Stimulated activated CD4-positive, alpha-beta T cell treated with anti-CD3 and anti-CD28 coated beads, Interleukin-15, amount 100 ng/mL, for 1 hour (primary cell): ENCODE measurements at places on chromosomes 16 and 17.

GRCh38 chr16:74844041-74844980 lies 69.7 kb upstream of the FA2H start:
- DNase-seq: no peak

- no peak for DNase-seq
Observed at GRCh38 chr17:47820033-47820789, 1.4 kb downstream of the OSBPL7 start.

DNA sequence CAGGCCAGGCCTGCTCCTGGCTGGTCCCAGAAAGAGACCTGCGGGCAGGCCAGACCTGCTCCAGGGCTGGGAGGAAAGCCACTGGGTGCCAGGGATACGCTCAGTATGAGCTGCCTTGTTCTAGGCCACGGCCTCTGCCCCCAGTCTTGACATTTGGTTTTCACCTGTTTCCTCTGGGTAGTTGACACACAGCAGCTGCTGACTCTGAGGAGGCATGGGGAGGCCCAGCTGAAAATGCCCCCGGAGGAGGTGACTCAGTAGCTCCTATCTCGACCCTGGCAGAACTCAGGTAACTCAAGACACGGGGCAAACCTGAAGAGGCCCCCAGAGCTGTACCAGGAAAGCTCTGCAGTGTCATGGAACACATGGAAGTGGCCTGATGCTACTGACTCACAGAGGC lies 13.9 kb upstream of the ADGRG1 start:
- DNase-seq: no peak

GRCh38 chr16:2028620-2029220 lies 2.0 kb downstream of the NHERF2 start:
- DNase-seq: no peak

GRCh38 chr16:50555952-50556673 lies 7.9 kb downstream of the NKD1 start:
- no peak for DNase-seq

DNA sequence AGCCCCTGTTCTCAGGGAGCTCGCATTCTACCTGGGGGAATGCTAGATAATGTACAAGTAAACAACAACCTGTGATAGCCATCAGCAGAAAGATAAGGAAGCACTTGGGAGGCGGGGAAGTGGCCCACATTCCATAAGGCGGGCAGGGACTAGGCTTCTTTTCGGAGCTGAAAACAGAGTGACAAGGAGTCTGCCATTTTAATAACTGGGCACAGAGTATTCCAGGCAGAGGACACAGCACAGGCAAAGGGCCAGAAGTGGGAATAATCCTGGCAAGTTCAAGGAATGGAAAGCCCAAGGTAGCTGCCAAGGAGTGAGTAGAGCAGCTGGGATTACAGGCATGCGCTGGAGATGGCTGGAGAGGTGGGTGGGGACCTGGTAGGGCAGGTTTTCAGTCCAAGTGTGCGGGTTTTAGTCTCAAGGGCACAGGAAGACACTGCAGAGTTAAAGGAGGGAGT lies 24.3 kb downstream of the USP43 start:
- DNase-seq: no peak

GRCh38 chr16:79463841-79464240 lies 136.7 kb downstream of the MAF start:
- no peak for DNase-seq

- no peak for DNase-seq
Observed at GRCh38 chr16:4232541-4233386, 9.1 kb downstream of the SRL start.

GRCh38 chr17:79798299-79799173 lies 1.7 kb upstream of the CBX8 start:
- no peak for DNase-seq

- no peak for DNase-seq
Observed at GRCh38 chr16:73915935-73916334, 380.7 kb upstream of the PSMD7 start.

- DNase-seq: peak; percentile 11
Observed at GRCh38 chr17:81865733-81866439, 5.3 kb downstream of the ARHGDIA start.

GRCh38 chr16:83586461-83587200 lies 221.1 kb upstream of the HSBP1 start:
- DNase-seq: no peak

DNA sequence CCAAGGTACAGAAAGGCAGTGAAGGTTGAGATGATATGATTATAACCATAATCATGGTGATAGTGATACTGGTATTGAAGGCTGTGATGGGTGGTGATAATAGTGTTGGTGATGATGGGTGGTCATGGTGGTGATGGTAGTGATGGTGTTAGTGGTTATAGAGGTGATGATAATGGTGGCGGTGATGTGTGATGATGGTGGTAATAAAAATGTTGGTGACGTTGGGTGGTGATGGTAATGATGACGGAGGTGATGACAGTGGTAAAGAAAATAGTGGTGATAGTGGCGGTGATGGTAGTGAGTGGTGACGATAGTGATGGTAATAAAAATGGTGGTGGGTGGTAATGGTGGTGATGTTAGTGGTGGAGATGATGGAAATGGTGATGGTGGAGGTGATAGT lies 65.1 kb upstream of the KDM8 start:
- DNase-seq: no peak

DNA sequence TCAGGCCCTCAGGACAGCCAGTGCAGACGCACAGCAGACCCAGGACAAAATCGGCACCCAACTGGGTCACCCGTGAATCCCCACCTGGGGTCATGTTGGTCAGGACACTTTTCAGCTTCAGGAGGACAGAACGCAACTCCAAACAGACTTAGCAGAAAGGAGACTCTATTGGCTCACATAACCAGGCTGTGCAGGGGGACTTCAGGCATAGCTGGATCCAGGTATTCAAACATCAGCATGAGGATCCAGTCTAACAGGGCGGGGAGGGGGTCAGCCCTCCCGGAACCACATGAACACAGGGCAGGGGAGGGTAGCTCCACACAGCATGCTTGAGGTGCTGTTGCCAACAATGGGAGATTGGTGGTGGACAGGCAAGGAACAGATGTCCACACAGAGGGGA lies 22.0 kb downstream of the ZNF469 start:
- DNase-seq: no peak

- peak; percentile 59 for DNase-seq
Observed at GRCh38 chr17:42287977-42288802, at the start of gene STAT5A. TSS of gene STAT5A (plus strand) at chr17:42288498. CDS start at chr17:42289412, 914 bp downstream.

- DNase-seq: no peak
Observed at GRCh38 chr16:349211-349610, 3.3 kb downstream of the AXIN1 start.

- no peak for DNase-seq
Observed at GRCh38 chr16:14338969-14339368, 267.9 kb downstream of the MRTFB start.

- no peak for DNase-seq
Observed at GRCh38 chr17:77188084-77189066, 47.6 kb downstream of the SEC14L1 start.

- no peak for DNase-seq
Observed at GRCh38 chr16:31080756-31081419, 6.7 kb downstream of the ZNF646 start.

DNA sequence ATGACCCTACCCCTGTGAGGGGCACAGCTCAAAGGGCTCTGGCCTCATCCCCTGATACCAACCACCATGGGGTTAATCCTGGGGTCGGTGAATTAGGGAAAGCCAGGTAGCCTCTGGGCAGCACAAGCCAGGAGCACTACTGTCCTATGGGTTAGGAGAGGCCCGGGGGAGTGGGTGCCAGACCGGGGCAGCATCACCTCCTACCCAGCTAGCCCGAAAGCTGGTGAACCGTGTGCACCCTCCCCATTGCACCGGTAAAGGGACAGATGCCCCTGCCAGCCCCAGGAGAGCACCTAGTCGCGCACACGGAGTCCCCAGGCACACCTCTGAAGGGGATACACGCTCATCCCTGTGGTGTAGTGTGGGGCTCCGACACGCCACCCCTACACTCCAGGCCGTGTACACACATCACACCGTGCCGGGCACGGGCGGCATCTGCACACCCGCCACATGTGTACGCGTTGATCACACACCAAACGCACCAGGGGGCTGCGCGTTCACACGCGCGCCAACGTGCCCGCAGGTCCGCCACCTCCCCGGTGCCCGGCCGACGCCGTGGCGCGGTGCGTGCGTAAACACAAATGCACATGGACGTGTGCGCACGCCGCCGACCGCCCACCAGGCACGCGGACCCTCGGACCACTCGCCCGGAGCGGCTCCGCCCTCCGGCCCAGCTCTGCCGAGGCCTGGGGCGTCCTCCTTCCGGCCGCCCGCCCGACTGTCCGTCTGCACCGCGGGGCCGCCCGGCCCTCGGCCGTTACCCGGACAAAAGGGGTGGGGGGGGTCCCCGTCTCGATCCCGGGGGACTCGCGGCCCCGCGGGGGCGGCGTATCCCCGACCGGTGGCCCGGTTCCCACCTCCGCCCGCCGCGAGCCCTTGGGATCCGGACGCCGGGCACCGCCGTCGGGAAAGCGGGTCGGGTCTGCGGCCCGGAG lies 785 bp downstream of the UBALD1 start:
- no peak for DNase-seq

GRCh38 chr16:14300705-14301168 lies 229.6 kb downstream of the MRTFB start:
- DNase-seq: no peak

DNA sequence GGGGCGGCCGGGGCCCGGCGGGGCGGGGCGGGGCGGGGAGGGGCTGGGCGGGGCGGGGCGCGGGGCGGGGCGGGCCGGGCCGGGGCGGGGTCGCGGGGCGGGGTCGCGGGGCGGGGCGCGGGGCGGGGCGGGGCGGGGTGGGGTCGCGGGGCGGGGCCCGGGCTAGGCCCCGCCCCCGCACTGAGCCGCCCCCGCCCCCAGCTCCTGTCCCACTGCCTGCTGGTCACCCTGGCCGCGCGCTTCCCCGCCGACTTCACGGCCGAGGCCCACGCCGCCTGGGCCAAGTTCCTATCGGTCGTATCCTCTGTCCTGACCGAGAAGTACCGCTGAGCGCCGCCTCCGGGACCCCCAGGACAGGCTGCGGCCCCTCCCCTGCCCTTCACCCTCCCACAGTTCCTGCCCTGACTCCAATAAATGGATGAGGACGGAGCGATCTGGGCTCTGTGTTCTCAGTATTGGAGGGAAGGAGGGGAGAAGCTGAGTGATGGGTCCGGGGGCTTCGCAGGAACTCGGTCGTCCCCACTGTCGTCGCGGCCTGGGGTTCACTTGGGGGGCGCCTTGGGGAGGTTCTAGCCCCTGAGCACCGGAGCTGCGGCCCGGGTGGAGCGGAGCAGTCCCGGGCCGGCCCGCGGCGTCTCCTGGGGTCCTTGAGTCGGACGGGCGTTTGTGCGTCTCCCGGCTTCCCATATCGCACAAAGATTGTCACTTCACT lies 795 bp upstream of the HBM start:
- DNase-seq: no peak

DNA sequence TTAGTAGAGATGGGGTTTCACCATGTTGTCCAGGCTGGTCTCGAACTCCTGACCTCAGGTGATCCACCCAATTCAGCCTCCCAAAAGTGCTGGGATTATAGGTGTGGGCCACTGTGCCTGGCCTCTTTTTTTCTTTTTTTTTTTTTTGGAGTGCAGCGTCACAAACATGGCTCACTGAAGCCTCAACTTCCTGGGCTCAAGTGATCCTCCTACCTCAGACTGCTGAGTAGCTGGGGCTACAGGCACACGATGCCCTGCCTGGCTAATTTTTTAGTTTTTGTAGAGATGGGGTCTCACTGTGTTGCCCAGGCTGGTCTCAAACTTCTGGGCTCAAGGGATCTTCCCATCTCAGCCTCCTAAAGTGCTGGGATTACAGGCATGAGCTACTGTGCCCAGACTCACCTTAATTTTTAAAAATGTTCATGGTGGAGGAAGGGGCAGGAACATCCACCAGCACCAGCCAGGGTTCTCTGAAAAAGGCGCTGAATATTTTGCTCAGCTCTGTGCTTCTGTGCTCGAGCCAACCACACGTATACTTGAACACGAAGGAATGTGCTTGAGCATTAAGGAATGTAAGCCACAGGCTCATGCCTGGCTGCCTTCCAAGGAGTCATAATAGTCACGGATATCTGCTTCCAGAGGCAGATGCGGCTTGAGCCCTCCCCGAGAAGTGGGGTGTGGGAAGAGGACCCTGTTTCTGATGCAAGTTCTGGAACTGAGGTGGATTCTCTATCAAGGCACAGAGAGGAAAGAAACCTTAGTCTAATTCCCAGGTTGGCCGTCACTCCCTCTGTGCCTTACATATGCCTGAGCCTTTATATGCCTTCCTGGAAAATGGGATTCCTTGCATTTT lies 65.5 kb upstream of the CREBBP start:
- DNase-seq: no peak

DNA sequence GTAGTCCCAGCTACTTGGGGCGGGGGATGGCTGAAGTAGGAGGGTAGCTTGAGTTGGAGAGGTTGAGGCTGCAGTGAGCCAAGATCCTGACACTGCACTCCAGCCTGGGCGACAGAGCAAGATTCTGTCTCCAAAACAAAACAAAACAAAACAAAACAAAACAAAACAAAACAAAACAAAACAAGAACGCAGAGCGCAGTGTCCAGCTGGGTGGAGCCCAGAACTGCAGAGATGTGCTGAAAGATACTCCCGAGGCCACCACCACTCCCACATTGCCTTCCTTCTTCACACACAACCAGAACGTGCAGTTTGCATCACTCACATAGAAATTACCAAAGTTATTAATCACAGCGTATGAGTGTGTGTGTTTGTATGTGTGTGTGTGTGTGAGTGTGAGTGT lies 222.9 kb upstream of the ASIC2 start:
- no peak for DNase-seq

- no peak for DNase-seq
Observed at GRCh38 chr16:14041164-14041563, 30.0 kb upstream of the MRTFB start.

DNA sequence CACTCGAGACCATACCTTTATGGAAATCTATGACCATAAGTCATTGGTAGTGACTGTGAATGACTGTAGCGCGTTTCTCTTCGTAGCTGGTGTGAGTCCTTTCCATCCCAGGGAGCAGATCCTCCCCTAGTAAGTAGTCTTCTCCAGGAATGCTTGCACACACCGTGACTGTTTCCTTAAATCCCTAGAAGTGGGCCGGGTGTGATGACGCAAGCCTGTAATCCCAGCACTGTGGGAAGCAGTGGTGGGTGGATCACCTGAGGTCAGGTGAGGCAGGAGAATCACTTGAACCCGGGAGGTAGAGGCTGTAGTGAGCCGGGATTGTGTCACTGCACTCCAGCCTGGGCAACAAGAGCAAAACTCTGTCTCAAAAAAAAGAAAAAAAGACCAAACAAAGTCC lies 70.6 kb downstream of the CRISPLD2 start:
- no peak for DNase-seq

GRCh38 chr16:87806641-87807546 lies 41.1 kb upstream of the KLHDC4 start:
- peak; percentile 28 for DNase-seq

DNA sequence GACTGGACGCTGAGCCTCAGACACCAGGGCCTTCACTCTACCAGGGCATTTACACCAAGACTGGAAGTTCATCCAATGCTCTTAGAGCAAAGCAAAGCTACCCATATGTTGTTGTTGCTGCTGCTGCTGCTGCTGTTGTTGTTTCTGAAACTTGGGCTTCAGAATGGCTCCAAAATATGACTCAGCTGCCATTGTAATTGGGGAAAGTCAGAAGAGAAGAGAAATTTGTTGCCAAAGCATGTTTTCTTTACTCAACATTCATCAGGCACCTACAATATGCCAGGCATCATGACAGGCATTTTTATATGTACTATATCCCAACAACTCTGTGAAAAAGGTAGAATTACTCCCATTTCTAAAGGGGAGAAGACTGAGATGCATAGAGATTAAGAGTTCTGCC lies 11.9 kb downstream of the KRT32 start:
- no peak for DNase-seq
